NCI-H526 treated with DMSO at 0.1 percent for 48 hours (cell line): ENCODE measurements at places on chromosomes 2 and 18.

- DNase-seq, result no peak
These were observed 44.3 kb upstream of the TCF7L1 start for GRCh38 chr2:85088921-85089320.

DNA sequence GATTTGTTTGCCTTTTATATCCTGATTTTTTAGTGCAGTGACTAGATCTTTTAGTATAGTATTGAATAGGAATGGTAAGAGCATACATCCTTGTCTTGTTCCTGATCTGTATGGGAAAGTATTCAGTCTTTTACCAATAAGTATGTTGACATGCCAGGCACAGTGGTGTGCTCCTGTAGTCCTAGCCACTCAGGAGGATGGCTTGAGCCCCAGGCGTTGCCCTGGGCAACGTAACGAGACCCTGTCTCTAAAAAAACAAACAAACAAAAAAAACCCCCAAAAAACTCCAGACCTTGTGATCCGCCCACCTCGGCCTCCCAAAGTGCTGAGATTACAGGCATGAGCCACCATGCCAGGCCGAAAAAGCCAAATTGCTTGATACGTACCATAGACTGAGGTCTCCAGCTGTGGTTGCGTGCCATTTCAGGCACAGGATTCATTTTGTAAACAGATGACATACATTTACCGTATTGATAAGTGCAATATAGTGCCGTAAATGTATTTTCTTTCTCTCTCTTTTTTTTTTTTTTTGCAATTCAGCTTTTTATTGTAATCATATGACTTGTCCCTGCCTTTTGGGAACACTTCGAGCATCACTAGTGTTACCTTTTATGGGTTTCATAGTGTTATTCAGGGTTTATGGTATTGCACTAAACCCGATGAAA, 18.5 kb downstream of the BIRC6 start:
- DNase-seq, result no peak

GRCh38 chr18:29853126-29853525, 1189.4 kb downstream of the DSC3 start:
- DNase-seq, result no peak

GRCh38 chr2:105180491-105180972, 61.0 kb upstream of the GPR45 start:
- DNase-seq, result no peak

DNA sequence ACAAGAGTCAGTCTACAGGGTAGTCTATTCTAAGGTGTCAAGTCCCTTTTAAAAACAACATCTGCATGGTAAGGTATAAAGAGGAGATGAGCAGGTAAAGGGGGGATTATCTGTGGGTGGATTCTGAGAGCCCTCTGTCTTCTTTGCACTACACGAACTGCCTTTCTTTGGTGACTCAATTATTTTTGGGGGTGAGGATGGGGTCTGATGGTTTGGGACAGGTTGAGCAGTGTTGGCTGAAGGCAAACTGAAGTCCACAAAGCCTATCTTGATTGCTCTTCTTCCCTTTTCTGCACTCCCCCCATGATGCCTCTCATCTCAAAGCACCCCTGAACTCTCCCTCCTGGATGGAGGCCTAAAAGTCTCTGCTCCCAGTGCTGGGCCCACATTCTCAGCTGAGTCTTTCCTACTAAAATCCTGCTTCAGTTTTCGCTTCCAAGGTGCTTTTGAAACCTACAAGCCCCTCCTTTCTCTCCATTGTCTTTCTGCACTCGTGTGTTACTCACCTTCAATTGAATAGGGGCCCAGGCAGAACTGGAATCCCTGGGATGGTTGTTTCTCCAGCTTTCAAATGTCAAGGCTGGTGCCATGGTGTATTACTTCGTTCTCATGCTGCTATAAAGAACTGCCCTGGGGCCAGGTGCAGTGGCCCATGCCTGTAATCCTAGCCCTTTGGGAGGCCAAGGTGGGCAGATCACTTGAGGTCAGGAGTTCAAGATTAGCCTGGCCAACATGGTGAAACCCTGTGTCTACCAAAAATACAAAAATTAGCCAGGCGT, 64.3 kb downstream of the PRKCE start:
- no peak for DNase-seq

- DNase-seq, result no peak
These were observed 89.2 kb upstream of the STK17B start for GRCh38 chr2:196260546-196260945.

DNA sequence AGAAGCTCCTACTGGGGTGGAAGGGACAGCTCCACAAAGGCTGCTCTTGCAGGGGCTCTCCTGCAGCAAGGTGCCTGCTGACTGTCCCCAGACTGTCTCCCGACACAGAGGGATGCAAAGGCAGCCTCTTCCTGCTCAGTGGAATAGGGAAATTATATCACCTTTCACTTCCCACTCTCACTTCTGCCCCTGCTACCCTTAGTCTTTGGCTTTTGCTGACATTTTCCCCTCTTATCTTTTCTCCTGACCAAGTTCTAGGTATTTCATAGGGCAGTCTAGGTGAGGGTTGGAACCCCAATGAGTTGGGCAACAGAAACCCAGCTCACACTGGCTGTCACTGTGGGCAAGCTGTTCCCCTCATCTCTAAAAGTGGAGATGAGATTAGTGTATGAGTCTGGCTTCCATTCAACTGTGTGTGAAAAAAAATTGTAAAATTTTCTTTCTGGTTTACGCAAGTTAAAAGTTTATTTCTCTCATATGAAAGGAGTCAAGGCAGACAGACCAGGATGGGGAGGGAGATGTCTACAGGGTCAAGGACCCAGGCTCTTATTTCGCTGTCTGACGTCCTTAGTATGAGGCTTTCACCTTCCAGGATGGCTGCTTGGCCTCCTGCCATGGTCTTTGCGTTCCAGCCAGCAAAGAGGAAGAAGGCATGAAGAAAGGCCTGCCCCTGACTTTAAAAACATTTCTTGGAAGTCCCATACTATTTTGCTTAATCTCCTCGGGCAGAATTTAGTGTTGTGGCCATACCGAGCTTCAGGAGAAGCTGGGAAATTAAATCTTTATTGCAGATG, 7.5 kb upstream of the MOCOS start:
- no peak for DNase-seq

DNA sequence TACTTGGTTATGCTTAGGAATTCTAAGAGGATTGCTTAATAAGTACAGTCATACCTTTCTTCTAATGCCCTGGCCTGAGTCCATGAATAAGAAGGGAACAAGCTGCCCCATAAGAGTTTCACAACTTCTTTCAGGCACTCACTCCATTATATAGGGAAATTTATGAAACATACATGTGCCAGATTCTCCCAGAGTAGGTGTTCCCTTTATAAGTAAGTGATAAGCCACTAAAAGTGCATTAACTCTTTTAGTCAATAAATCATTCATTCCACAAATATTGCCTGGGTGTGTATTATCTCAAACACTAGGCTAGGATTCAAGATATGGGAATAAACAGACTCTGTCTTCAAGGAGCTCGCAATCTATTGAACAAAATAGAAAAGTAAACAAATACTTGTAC, 84.5 kb upstream of the RBBP8 start:
- DNase-seq, result no peak

DNA sequence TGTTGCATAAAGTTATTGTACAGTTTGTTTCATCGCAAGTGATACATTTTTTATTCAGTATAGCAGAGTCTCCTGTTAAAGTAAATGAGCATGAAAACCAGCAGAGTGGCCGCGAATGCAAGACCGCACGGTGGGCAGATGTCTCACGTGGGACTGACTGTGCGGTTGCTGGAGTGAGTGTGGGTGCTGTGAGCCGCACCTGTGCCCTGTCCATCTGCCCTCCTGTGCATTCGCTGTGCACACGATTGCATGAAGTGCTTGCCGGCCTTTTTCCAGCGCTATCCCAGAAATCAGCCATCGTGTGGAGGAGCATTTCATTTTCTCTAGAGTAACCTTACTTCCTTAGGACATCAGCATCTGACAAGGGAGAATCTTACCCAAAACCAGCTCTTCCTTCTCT, 118.7 kb downstream of the RNF144A start:
- no peak for DNase-seq

GRCh38 chr2:216546641-216547403, 48.2 kb downstream of the RPL37A start:
- DNase-seq, result no peak

DNA sequence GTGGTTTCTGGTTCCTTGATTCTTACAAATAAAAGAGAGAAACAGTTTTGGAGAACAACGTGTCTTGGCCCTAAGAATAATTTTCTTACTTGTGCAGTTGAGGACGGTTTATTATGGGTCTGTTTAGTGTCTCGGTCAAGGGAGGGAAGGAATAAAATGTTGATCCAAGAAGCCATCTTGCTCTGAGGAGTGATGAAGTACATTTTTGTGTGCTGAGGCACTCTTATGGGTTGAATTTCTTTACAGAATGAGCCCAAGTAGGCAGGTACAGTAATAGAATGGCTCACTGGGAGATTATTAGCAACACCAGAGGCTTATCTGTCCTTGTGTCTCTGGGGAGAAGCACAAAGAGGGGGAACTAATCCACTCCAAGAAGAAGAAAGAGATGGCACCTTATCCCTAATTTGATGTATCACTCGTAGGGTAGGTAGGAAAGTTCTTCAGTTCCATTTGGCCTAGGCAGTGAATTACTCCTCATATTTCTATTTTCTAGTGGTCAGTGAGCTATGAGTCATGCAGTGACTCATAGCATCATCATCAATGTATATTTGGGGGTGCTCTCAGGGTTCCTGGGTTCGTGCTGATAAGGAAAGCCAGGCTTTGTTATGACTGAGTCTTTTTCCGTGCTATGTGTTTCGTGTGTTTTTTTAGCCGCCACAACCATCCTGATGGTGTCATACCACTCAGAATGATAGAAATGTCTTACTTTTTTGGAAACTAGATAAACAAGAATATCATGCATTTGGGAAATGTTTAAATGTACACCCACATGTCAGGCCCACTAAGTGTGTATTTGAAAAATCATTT, 250.1 kb upstream of the CTAGE1 start:
- no peak for DNase-seq

DNA sequence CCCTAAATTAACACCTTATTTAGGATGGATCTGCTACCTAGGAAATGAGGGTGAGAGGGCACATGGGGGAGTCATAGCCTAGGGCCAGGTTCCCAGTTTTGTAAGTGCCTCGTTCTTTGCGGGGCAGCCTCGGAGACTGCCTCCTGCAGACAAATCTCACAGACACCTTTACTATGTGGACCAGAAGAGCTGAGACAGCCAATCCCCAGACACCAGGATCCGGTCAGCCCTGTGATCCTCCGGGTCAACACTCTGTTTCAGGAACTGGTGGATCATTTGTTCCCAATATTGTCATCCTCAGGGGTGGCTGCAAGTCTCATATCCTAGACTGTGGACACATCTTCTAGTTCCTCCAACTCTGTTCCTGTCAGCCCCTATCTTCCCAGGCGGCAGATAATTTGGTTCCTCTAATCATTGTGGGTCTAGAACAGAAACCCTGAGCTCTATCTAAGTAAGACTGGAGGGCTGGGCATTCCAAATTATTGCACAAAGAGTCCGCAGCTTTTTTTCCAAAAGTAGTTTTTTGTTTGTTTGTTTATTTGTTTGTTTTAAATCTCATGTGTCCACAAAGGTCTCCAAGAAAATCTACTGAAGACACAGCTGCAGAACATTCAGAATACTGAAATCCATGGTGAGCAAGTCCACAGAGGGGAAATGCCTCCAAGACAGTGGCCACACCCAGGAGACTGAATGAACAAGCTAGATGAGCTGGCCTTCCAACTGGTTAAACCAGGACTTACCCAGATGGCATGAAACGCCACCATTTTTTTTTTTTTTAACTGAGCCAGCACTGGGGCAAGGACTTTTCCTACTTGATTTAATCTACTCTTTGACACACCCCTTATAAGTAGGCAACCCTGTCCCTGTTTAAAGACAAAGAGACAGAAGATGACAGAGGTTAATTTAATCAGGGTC, 6.2 kb upstream of the GDF7 start:
- DNase-seq, result no peak

DNA sequence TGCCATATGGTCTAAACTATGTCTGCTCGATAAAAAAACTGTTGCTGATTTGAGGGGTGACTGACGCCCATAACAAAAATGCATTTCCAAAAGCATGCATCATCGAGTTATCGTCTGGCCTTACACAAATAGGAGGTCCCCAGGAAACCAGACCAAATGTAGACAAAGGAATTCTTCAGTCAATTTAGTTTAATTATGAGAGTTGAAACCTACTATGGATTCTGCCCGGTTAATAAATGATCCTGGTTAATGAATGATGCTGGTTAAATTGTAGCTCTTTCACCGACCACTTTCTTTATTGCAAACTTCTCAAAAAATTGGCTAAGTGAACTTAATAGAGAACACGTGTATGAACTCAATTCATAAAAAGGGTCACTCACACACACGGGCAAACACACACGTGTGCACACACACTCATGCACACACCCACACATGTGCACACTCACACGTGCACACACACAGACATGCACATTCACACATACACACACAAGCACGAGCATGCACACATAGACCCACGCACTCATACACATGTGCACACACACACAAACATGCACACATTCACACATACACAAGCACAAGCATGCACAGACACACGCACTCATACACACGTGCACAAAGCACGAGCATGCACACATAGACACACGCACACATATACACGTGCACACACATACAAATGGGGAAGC, 59.0 kb upstream of the SALL3 start:
- DNase-seq, result no peak

- DNase-seq, result no peak
These were observed 8.5 kb downstream of the RFX8 start for GRCh38 chr2:101466426-101466825.

DNA sequence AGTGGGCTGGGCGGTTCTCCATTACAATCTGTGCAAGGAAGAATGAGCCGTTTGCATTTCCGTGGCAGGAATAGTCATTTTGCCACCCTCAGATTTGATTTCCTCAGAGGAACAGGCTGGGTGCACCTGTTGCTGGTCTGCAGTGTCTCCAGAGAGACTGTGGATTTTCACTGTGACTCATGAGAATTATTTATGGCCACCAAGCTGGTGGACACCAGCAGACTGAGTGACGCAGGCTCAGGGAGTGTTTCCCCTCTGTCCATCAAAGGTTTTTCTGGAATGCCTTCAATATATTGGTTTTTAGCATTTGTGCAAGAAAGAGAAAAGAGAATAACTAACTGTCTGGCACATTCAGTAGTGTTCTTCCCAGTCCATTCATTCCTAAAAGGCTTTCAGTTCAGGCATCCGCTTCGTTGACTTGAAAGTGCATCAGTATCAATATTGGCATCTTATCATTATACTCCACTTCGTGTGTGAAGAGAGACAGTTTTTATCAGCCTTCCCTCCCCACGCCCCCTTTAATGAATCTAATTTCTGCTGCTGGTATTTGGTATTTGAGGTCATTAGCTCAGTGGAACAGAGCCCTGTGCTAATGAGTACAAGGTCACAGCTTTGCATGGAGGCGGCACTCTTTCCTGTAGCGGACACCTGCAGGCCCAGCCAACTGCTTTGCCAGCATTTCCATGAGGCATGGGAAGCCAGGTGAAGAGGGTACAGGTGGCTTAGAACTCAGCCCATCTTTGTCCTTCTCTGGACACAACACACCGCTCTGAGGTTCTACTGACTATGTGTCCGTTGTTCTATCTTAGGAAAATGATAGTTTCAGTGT, 39.9 kb downstream of the PRKCE start:
- DNase-seq, result no peak
